ENCODE measurements at places on chromosomes 6 and 20.

DNA sequence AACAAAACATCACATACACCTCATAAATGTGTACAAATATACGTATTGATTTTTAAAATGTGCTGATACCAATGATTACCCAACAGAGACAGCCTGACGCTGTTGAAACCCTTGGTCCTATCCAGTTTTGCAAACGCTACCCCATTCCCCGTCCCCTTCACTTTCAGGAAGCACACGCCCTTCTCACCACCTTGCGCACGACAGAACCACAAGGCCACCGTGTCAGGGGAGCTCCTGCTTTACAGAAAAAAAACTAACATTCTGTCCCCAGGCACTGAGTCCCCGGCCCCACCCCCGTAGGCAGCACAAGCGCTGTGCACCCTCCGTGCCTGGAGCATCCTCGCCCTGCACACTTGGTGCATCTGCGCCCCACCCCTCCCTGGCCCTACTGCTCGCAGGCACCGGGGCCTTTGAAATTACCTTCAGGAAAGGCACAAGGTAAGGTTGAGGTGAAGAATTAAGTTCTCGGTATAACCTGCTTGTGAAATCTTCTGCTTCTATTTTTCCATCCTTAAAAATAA lies 58.5 kb downstream of the TAF4 start:
- DNase-seq, result no peak

GRCh38 chr6:124770784-124771183 lies 191.5 kb upstream of the RNF217 start:
- no peak for DNase-seq

DNA sequence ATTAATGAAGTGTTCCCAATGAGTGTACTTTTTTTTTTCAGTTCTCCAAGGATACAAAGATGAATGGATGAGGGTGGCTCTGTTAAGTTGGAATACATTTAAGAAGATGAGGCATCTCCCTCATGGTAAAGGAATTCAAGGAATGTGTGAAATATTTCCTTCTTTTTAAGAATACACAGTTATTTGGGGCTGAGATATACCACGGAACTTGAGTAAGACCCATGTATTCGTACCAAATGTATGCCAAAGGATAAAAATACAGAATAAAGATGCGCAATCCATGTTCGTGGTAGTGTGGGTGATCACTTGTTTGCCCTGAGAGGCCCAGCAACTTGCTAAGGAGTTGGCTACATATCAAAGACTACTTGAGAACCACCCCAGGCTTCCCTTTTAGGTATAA lies 164.2 kb upstream of the TCF21 start:
- no peak for DNase-seq

- no peak for DNase-seq
These were observed 285.1 kb downstream of the ADGB start for GRCh38 chr6:146883640-146884531.

- no peak for DNase-seq
These were observed 5.9 kb downstream of the SRSF12 start for GRCh38 chr6:89111933-89112332.

- no peak for DNase-seq
These were observed 780.9 kb downstream of the C6orf118 start for GRCh38 chr6:164528539-164528938.

- no peak for DNase-seq
These were observed 105.2 kb upstream of the MAN1A1 start for GRCh38 chr6:119454714-119455113.

- no peak for DNase-seq
These were observed 49.5 kb upstream of the TFAP2D start for GRCh38 chr6:50663806-50664205.

- no peak for DNase-seq
These were observed 399.5 kb downstream of the QKI start for GRCh38 chr6:163813979-163814493.

DNA sequence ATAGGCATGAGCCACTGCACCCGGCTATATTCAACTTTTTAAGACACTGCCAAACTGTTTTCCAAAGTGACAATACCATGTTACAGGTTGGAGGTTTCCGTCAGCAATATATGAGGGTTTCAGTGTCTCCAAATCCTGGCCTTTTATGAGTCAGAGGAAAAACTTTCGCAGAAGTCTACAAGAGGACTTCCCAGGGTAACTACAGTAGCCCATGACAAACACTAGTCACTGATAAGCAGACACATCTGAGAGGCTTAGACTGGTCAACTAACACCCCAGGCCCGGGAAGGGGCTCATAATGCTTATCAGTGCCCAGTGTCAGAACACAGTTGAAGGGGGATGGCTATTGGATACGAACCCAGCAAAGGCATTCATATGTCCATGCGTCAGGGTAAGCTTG lies 85.4 kb downstream of the SOX4 start:
- no peak for DNase-seq

DNA sequence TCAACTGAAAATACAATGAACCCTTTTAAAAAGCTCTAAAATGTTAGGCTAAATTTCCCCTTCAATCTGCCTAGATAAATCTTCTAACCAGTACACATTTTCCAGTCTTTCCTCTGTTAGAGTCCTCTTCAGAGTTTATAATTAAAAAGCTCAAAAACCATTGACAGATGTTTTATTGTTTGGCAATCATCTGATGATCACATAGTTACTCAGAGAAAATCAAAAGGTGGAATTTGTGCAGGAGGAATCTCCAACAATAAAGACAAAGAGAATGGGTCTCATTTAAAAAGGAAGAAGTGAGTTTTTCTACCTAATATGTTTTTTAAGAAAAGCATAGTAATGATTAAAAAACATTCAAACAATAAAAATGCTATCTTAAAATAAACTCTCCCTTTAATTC lies 3.1 kb downstream of the TRAPPC3L start:
- no peak for DNase-seq

- DNase-seq, result no peak
These were observed 36.5 kb downstream of the SCML4 start for GRCh38 chr6:107787589-107787960.

DNA sequence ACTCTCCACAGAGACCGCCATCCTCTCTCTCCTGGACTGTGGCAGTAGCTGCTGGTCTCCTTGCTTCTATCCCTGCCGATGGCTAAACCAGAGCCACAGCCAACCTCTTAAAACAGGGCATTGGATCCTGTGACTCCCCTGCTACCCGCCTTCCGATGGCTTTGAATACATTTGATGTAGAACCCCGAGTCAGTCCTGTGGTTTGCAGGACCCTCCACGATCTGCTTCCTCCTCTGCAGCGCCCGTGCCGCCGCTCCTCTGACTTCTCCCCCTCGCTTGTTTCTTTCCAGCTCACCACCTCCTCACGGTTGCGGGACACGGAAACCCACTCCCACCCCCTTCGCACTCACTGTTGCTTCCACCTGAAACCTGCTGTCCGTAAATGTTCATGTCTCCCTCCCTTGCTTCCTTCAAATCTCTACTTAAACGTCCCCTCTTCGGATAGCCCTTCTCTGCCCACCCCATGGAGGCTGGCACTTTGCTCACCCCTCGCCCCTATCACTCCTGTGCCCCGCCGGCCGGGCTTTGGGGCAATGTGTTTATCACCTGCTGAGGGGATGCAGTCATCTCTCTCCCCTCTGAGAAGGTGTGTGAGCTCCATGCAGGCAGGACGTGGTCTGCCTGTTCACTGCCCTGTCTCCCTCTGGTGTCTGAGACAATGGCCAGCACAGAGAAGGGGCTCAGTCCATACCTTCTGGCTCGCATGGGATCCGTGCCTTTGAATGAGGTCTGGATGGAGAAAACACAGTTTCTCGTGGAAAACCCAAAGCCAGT lies 67.8 kb downstream of the GFOD1 start:
- no peak for DNase-seq

DNA sequence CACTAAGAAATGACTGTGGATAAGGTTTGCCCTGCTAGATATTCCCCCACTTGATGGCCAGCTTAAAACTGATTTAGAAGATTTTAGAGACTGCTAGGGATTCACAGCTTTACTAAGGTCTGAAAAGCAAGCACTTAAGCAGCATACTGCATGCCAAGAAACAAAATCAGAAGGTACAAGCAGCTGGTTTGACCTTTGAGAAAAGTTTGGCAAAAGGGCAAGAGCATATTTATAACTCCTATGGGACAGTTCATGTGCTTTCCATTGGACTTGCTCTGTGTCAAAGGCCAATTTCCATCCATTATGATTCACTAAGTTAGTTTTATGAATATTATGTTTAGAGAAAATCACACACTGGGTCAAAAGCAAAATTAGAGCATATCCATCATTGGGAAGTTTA lies 402.8 kb downstream of the PKHD1 start:
- no peak for DNase-seq

Data from LoVo (cell line).